Stimulated activated CD4-positive, alpha-beta T cell treated with anti-CD3 and anti-CD28 coated beads, TNF-alpha, amount 100 ng/mL, for 1 hour (primary cell): ENCODE measurements at places on chromosomes 5 and 9.
A peak's percentile ranks its signal among the peaks of the same experiment; 100 is the strongest.

DNA sequence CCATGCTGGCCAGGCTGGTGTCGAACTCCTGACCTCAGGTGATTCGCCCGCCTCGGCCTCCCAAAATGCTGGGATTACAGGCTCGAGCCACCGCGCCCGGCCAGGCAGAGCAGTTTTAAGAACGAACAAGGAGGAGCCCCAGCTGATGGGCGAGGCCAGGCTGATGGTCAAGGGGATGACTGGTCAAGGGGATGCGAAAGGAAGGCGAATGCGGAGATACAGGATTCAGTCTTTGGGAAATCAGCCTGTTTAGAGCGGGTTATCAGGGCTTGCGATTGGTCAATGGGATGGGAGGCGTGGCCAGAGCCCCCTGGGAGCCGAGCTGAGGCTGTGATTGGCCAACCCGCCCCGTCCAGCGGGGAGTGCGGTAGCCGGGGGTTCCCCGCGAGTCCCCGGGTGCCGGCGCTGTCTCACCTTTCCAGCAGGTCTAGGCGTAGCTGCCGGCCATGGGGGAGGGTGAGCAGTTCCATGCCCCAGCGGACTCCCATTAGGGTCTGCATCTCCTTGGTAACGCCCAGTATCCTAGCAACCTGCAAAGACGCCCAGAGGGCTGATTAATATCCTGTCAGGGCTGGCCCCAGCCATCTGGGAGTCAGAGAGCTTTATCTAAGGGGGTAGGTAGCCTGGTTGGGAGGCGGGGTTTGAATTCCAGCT is 7.5 kb upstream of the TOR2A start:
- no peak for DNase-seq

DNA sequence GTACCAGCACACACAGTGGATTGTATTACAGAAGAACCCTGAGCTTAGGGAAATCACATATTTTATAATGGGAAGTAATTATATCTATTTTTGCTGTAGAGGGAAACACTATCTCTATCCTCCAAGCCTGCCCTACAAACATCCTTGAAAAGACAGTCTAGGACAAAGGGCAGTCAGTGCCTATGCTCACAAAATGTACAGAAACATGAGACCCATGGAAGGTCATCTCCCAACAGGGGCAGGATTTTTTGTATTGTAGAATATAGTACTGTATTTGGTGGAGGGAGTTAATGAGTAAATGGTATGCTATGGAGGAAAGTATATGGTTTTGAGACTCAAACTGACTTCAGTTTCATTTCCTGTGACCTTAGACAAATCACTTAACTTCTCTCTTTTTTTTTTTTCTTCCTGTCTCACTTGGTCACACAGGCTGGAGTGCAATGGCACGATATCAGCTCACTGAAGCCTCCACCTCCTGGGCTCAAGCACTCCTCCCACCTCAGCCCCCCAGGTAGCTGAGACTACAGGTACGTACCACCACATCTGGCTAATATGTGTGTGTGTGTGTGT is 5.8 kb upstream of the RAB14 start:
- no peak for DNase-seq

- DNase-seq: no peak
Measured at GRCh38 chr9:115883467-115884329, 269.9 kb upstream of the PAPPA start.

GRCh38 chr5:172437445-172438318 is 16.6 kb downstream of the SH3PXD2B start:
- no peak for DNase-seq

DNA sequence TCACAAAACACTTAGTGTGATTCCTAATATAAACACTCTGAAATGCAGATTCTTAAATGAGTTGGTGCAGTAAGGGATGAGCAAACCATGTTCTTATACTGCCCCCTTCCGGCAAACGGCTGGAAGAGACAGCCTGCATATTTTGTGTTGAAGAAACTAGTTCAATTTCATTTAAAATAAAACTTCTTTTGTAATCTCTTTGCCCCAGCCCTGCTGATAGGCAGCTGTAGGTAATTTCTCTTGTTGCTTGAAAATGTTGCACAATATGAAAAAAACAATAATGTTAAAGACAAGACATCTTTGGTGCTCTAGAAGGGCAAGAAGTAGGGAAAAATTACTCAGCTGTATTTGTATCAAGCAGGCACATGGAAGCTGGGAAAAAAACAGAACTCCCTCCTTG is 89.7 kb upstream of the CCNG1 start:
- DNase-seq: no peak

DNA sequence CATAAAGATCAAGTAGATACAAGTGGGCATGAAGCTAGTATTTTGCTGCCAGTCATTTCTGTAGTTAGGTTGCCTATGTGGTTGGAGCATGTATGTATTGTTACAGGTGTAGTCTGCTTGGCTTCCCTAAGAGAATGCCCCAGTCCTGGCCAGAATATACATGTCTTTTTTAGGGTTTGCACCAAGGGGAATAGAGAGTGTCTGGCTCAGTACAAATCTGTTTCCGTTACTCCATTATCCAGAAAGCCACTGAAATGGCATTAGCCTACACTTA is 23.2 kb downstream of the TGFBR1 start:
- no peak for DNase-seq

- DNase-seq: no peak
Measured at GRCh38 chr9:95461448-95462248, 55.1 kb downstream of the PTCH1 start.

- DNase-seq: no peak
Measured at GRCh38 chr5:83011985-83012384, 65.2 kb downstream of the TMEM167A start.

DNA sequence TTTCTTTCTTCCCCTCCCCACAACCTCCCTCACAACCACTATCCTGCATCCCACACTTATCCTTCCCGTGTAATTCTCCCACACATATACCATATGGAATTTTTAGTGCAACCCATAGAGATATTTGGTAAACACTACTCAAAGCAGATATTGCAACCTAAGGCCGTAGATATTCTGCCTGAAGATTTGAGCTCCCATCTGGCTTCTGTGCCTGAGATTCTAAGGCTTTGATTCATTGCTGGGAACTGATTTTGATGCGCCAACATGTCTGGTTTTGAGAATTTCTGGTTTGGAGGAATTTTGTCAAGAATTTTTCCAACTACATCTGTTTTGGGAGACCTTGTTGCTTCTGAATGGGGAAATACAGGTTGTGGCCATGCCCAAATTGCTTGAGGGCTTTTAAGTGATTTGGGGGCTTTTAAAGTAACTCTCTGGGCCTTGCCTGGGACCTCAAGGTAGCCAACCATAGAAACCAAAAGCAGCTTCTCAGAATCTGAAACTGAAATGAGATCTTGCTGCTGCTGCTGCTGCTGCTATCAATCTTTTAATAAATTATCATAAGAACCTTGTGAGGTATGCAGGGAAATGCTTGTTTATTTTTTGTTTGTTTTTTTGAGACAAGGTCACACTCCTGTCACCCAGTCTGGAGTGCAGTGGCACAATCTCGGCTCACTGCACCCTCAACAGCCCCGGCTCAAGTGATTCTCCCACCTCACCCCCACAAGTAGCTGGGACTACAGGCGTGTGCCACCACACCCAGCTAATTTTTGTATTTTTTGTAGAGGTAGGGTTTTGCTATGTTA is 36.2 kb downstream of the PLAC8L1 start:
- no peak for DNase-seq

- no peak for DNase-seq
Measured at GRCh38 chr5:123451047-123451446, 27.8 kb upstream of the CEP120 start.

DNA sequence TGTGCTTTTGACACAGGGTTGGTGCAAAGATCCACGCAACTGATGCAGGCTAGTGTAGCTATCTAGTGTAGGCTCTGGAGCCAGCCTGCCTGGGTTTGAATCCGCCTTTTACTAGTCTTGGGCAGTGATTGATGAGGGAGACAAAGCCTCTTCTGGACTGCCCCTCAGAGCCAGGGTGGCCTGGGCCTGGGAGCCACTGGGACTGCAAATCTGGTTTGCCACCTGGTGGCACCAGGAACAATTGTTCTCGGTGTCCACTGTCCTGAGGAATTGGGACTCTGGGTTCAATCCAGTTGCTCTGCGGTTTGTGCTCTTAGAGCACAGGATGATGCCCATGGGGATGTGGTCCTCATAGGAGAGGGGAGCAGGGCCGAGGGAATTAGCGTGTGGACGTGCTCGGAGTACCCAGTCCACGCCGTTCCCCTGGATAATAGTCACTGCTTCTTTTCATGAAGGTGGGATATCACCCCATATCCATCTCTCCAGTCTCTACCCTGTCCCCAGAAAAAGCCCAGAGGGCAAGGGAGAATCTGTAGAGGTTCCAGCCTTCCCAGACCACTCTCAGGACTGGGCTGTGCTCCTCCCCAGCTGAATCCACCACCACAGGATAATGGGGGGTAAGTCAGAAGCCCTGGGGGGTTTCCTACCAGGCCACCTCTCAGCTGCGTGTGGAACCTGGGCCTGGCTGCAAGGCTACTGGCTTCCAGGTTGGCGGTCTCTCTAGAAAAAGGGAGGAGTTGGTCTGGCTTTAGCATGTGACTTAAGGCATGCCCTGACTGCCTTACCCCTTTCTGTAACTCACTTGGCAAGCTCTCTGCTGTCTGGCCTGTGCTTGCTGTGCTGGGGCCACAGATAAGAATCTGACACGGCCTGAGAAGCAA is 1.9 kb downstream of the B4GALT7 start:
- no peak for DNase-seq

- DNase-seq: no peak
Measured at GRCh38 chr5:157463621-157464518, 3.9 kb downstream of the NIPAL4 start.

- peak; percentile 13 for DNase-seq
Measured at GRCh38 chr9:105414947-105415661, 32.7 kb upstream of the FSD1L start.

DNA sequence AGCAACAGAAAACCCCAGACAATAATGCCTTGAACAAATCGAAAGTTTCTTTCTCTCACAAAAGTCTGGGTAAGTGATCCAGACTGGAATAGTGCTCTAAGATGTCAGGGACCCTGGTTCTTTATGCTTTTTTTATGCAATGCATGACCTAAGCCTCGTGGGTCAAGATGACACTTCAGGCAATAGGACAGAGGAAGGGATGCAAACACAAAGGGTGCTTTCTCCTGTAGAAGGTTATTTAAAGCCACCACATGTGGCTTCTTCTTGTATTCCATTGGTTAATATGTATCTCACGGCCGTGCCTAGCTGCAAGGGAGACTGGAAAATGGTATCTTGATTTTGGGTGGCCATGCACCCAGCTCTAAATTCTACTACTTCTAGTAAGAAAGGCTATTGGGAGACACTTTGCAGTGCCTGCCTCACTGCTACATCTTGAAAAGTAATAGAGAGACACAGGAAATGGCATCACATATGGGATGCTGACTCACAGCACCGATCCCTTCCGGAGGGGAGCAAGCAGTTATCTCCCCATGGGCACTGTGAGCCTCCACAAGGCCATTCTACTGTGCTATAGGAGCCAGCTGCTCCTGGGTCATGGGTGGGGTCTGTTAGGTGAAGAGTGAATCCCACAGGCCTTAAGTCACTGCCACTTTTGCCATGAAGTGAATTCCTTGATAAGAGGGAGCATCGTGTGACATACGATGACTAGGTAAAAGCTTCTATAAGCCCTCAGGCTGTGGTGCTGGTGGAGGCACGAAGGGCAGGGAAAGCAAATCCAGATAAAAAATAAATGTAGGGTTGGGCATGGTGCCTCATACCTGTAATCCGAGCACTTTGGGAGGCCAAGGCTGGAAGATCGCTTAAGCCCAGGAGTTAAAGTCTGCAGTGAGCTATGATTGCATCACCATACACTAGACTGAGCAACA is 32.5 kb upstream of the RAB14 start:
- DNase-seq: no peak

GRCh38 chr9:126880947-126881332 is 20.5 kb downstream of the ZBTB34 start:
- no peak for DNase-seq

DNA sequence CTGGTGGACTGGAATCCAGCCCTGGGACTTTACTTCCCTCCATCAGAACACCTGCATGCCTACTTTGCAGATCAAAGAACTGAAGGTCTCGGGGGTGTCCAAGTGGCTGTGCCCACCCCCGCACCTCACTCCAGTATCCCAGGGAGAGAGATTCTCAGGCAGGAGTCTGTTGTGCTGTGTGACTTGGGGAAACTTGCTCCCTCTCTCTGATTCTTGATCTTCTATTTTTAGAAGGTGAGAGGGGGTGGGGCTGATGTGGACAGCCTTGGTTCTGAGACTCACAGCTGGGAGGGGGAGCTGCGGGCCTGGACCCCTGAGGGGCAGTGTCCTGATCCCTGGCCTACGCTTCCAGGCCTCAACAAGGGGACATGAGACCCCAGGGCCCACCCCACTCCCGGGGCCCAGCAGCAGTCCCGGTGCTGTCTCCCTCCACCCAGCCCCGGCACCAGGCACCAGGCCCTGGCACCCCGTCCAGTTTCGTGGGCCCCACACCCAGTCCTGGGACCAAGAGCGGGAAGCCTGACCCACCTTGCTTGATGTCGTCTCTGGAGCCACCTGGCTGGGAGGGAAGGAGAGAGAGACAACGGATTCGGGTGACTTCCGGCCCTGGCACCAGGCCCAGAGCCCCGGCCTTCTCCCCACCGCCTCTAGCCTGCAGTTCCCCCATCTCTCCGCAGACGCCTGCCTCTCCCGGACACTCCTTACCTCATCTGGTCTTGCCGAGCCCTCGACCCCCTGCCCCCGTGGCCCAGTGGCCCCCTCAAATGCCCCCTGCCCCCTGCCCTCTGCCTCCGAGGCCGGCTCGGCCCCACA is 74.0 kb upstream of the SPTLC1 start:
- DNase-seq: no peak

DNA sequence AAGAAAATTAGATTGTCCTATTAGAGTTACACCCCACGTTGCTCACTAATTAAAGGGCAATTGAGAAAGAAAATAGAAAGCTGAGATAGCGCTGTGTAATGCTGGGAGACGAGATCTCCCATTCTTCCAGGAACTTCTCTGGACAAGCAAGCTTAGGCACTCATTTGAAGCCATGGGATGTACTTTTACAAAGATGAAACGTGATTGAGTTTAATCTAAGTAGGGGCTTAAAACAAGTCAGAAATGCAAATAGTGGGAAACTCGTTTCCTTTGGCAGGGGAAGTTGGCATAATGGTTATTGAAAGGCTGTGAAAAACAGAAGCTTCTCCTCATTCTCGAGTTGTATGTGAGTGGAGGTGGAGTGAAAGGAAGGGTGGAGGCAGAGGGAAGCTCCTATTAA is 3.7 kb downstream of the PRDM6 start:
- no peak for DNase-seq

DNA sequence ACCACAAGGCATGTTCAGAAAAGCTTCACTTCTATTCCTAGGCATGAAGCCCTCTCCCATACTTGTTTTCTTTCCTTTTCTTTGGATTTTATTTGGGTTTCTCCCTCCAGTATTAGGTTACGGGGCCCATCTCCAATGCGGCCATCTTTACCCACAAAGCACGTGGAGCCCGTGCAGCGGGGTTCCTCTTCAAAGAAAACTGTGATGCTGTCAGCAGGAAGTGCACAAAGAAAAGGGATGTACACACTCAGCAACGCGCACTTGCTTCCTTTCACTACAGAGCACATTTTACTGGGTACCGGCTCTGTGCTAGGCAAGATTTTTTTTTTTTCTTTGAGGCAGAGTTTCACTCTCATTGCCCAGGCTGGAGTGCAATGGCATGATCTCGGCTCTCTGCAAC is 106.6 kb downstream of the COL23A1 start:
- peak; percentile 21 for DNase-seq

- no peak for DNase-seq
Measured at GRCh38 chr5:88813244-88813643, 69.7 kb downstream of the MEF2C start.

GRCh38 chr5:108588323-108588722 is 159.4 kb upstream of the FER start:
- no peak for DNase-seq

- DNase-seq: no peak
Measured at GRCh38 chr5:63250939-63251338, 672.3 kb downstream of the LRRC70 start.
